Dermis blood vessel endothelial cell (primary cell): ENCODE measurements at places on chromosomes 7 and 10.

DNA sequence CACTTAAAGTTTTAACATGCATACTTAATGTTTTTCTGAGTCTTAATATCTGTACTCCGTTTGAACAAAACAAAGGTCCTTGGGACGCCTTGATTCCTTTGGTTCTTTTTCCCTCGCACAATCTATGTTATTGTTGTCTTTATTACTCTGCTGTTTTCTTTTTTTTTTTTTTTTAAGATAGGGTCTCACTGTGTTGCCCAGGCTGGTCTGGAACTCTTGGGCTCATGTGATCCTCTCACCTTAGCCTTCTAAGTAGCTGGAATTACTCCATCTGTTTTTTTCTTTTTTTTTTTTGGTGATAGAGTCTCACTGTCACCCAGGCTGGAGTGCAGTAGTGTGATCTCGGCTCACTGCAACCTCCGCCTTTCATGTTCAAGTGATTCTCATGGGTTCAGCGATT is 13.2 kb downstream of the MLLT10 start:
- DNase-seq: no peak

DNA sequence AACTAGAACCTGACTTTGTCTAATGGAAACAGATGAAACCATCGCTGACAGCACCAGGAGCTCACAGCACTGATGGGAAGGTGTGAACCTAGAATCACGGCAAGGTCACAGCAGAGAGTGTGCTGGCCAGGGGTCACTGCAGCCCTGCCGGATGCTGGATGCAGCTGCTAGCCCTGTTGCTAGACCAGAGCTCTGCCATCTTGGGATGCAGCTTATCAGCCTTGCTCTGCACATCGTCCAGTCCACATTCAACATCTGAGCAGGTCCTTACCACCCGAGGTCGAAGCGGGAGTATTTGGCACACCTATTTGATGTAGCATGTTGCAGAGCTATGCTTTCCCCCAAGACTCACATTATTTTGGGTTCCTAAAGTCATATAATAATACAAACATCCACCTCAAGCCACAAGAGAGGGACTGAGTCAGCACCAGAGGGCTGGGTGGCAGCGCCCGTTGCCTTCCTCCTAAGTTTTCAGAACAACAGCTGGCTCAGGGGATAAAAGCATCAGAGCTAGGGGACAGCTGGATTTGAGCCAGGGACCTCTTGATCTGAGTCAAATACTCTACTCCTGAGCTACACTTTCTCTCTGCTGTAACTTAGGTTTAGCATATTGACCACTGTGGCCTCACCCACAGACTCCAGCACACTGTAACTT is 135.3 kb downstream of the ZNF467 start:
- DNase-seq: no peak

GRCh38 chr7:41292487-41292886 is 410.4 kb downstream of the INHBA start:
- peak; percentile 4 for DNase-seq

DNA sequence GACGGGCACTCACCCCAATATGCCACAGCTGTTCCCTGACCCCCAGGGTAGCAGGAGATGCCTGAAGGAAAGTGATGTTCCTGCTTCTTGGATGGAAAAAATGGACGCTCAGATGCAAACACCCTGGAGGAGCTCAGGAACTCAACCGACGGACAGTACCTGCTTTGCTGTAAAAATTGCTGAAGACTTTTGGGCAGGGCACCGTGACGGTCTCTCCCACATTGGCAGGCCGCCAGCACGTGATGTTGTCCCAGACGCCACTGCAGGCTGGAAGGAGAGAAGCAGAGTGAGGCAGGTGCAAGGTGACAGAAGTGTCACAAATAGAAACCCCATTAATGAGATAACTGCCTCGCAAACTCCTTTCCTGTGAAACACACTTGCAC is 35.0 kb downstream of the VIPR2 start:
- no peak for DNase-seq

- DNase-seq: no peak
These were observed 7.9 kb upstream of the ZFYVE27 start for GRCh38 chr10:97729014-97729413.

- peak; percentile 32 for DNase-seq
These were observed 15.8 kb upstream of the MYL10 start for GRCh38 chr7:101644879-101645278.

DNA sequence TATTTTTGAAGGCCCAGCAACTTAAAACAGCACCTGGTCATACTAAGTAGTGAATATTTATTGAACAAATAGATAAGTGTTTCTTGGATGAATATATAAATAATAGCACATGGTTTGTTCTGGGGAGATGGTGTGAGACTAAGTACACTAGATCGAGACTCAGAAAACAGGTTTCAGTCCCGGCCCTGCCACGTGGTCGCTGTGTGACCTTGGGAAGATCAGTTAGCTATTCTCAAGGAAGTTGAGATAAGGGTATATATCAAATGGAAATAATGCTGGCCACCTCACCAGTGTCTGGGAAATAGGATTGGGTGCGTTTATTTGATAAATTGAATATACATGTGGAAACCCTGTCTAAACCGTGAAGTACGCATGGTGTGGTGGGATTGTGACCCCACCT is 354.6 kb downstream of the SDK1 start:
- no peak for DNase-seq

- DNase-seq: no peak
These were observed 150.6 kb upstream of the FOXP2 start for GRCh38 chr7:114264023-114264422.

DNA sequence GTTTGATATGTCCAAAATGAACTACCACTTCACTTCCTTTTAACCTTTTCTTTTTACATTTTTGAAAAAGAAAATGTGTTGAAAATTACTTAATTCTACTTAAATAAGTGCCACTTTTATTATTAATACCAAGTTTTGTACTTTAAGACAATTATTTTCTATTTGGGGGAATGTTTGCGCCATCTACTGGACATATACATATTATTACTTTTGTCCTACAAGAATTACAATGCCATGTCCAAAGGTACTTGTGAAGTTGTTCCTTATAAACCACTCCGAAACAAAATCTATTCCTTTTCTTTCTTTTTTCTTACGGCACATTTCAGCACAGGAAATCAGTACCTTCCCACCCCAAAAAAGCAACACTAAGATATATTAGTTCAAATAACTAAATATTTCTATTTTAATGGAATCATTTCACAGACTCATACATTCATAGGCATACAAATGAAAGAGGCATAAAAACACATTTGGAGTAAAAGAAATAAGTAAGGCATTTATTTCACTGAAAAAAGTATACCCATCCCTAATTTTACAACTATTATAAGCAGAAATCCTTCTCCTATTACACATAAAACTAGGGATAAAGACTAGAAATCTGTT is 169.9 kb downstream of the RNF133 start:
- DNase-seq: peak; percentile 78

GRCh38 chr10:93656155-93656554 is 43.8 kb downstream of the PDE6C start:
- DNase-seq: no peak

GRCh38 chr10:112026438-112026837 is 157.1 kb downstream of the GPAM start:
- DNase-seq: no peak

- no peak for DNase-seq
These were observed 10.2 kb downstream of the CUTC start for GRCh38 chr10:99742254-99742653.

DNA sequence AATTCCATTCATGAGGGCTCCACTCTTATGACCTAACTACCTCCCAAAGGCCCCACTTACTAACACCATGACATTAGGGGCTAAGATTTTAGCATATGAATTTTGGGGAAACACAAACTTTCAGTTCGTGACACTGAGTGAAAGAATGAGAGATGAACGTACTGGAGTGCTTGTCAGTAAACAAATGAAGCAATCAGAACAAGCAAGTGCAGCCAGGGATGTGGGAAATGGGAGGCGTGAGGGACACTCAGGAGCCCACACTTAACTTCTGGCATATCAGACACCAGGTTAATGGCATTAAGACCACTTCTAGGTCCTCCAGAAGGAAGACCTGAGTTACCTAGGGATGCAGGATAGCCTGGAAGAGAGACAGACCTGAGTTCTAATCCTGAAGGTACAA is 2.3 kb upstream of the MDFIC start:
- no peak for DNase-seq

- DNase-seq: peak; percentile 26
These were observed 73.6 kb downstream of the RELN start for GRCh38 chr7:103915680-103916357.

- no peak for DNase-seq
These were observed 277.4 kb downstream of the AGMO start for GRCh38 chr7:15284396-15284795.

- DNase-seq: no peak
These were observed 53.3 kb downstream of the DIP2C start for GRCh38 chr10:636016-636730.

DNA sequence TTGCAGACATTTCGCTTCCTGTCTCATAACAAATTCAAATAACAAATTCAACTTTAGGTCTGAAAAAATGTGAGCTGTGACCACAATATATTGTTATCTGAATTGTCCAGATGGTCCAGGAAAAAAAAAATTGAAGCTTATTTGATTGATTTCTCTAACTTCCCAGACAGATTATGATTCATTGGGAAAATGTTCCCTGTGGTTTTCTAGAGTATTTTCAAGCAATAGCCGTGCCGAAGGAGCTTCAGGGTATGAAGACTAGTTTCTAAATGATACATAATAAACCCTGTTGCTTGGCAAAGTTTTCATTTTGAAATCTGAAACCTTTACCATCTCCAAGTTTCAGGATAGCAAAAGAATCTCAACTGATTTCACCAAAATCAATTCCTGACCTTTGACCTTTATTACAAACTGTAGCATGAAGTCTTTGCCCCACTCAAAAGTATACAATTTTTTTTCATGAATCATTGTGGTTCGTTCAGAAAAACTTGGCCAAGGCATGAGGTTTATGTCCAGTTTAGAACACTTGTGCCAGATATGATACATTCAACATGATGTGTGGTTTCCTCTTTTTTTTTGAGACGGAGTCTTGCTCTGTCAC is 109.9 kb downstream of the JCAD start:
- DNase-seq: peak; percentile 89

DNA sequence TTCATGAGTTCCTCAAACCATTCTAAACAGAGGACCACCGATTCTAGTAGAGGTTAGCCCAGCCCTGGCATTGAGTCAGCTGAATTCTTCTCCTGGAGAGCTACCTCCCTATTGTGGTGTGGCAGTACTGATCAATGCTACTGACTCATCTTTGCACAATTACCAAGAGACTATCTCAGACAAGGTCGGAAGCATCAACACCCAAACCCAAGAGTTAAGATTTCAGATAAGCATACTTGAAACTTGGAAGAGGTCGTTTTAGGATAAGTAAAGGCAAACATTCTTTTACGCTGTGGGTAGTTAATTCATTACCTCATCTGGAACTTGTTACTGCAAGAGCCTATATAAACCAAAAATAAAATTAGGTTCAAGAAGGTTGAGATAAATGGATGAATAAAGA is 154.6 kb upstream of the NRBF2 start:
- no peak for DNase-seq

GRCh38 chr10:46040004-46040403 is 6.1 kb downstream of the MSMB start:
- no peak for DNase-seq

- DNase-seq: peak; percentile 44
These were observed 55.1 kb downstream of the ANKMY2 start for GRCh38 chr7:16590424-16590823.

DNA sequence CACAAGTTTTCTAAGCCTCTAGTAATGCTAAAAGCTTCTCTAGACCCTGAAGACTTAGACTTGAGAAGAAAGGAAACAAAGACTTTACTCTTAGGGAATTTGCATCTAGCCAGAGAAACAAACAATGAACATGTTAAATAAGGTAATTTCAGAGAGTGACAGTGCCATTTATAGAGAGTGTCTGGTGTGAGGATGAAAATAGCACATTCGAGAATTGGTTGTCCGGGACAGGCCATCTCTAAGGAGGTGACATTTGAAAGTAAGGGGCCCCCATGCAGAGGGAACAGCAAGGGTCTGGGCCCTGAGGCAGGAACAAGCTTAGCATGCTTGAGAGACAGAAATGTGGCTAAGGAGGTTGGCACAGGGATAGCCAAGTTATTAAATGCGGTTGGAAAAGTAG is 48.1 kb downstream of the ADAM22 start:
- no peak for DNase-seq

DNA sequence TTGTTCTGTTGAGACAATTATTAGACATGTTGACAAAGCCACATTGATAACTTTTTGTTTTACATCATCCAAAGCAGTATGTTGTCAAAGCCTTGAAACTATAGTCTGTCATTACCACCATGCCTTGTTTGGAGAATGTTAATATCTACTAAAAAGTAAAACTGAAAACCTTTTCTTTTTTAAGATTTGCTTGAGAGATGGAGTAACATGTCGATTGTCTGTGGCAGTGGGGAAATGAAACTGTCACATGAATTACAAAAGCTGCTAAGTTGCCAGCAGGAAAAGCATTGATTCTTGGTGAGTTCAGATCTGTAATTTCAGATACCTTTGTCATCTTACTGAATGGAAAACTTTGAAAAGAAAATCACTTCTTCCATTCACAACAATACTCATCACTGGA is 69.1 kb downstream of the TFPI2 start:
- DNase-seq: no peak

- no peak for DNase-seq
These were observed 11.6 kb upstream of the PFKFB3 start for GRCh38 chr10:6191147-6191546.
